ENCODE measurements at places on chromosomes 7 and 10.

DNA sequence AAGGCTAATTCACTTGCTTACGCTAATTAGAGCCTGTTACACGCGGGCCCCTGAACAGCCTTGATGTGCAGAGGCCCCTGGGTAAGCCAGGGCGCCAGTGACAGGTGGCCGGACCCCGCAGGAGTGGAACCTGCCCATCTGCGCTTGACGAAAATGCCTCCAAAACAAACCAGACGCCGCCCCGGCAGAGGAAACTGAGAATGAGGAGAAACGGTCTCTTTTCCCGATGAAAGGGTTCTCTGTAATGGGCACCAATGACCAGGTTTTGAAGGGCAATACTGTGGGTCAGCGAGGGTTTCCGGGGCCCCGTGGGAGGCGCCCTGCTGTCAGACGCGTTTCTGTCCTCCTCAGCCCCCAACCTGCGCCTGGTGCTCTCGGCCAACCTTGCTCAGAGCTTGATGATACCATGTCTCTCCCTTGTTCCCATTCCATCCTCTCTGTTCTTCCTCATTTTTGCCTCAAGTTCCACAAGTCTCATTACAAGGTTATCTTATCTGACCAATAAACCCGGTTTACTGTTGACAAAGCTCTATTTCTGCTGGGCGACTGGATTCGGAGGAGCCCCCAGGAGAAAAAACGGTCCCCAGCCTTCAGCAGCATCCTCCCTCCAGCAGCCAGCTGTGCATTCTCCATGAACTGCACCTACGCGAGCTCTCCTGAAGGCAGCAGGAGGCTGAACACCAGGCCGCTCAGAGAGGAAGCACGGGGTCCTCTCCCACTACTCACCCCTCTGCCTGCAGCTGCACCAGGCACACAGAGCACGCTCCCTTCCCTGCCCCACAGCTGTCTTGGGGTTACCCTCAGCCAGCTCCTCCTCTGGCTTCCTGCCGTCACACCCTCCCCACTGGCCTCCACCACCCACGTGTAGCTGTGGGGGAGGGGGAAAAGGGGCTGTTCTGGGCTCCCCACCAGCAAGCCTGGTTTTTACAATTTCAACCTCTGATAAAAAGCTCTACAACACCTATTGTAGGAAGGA, 202.0 kb downstream of the MAD1L1 start:
- no peak for DNase-seq

GRCh38 chr7:92648067-92648466, 57.9 kb upstream of the FAM133B start:
- DNase-seq: no peak

DNA sequence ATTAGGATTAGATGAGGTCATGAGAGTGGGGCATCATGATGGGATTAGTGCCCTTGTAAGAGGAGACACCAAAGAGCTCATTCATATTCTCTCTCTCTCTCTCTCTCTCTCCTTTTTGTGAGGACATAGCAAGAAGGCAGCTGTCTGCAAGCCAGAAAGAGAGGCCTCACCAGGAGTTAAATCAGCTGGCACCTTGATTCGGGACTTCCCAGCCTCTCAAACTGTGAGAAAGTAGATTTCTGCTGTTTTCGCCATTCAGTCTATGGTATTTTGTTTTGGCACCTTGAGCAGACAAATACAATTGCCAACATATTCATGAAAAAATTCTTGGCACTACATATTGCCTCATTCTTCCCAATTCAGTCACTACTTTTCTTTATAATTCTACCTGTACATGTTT, 20.6 kb upstream of the ATAD1 start:
- DNase-seq: no peak

GRCh38 chr7:139943401-139943800, 114.3 kb downstream of the TBXAS1 start:
- no peak for DNase-seq

DNA sequence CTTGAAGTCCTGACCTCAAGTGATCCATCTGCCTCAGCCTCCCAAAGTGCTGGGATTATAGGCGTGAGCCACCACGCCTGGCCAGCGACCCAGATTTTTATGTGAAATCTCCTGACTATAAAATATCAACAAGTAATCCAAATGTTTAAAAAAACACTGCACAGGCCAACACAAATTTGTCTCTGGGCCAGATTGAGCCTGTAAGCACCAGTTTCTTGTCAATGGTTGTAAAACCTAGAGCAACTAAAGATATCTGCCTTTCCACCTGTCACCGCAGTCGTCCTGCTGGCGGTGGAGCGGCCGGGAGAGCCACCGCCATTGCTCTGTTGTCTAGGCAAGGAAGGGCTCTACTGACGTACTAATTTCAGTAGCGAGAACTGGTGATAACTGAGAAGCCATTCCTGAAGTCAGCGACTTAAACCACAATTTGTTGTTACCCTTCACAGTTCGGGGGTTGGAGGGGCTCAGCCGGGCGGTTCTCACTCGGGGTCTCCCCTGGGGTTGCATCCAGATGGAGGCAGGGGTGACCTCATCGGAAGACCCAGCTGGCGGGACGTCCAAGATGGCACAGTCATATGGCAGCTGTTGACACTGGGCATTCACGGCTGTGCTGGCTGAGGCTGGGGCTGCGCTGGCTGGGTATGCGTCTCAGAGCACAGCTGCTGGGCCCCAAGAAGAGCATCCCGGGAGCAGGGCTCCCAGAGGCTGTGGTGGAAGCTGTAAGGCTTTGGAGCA, 55.2 kb upstream of the PDGFA start:
- no peak for DNase-seq

DNA sequence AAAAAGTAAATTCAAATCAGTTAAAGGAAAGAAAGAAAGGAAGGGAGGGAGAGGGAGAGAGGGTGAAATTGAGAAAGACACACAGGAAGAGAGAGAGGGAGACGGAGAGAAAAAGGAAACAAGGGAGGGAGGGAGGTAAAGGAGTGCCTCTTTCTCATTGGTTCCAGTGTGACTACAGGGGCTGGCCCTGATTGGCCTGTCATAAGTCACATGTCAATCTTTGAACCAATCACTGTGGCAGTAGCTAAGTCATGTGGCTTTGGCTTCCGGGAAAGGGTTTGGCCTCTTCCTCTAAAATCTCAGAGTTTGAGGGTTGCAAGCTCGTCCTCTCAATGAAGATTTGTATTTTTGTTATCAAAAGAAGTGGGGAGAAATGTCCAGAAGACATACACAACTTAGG, 150.2 kb downstream of the RAB11FIP2 start:
- DNase-seq: no peak

GRCh38 chr7:131026297-131027000, 292.4 kb upstream of the KLF14 start:
- DNase-seq: no peak

DNA sequence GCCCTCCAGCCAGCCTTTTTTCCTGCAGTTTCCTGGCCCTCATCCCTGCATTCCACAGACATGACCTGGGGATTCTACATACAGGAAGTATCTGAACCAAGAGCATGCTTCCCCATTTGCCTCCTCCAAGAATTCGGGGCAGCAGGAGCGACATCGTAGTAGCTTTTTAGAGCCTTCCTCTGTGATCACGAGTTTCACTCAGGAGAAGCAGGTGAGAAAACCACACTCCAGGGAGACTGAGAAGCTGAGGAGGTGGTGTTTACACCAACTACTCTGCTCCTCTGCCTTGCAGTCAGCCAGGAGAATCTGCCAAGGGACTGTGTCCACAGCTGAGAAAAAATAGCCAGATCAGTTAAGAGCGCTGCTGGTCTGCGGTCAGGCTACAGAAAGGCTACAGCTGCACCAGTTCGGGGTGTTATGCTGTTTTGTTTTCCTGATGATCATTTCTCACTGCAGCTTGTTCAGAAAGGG, 54.1 kb downstream of the HSPA12A start:
- DNase-seq: no peak

DNA sequence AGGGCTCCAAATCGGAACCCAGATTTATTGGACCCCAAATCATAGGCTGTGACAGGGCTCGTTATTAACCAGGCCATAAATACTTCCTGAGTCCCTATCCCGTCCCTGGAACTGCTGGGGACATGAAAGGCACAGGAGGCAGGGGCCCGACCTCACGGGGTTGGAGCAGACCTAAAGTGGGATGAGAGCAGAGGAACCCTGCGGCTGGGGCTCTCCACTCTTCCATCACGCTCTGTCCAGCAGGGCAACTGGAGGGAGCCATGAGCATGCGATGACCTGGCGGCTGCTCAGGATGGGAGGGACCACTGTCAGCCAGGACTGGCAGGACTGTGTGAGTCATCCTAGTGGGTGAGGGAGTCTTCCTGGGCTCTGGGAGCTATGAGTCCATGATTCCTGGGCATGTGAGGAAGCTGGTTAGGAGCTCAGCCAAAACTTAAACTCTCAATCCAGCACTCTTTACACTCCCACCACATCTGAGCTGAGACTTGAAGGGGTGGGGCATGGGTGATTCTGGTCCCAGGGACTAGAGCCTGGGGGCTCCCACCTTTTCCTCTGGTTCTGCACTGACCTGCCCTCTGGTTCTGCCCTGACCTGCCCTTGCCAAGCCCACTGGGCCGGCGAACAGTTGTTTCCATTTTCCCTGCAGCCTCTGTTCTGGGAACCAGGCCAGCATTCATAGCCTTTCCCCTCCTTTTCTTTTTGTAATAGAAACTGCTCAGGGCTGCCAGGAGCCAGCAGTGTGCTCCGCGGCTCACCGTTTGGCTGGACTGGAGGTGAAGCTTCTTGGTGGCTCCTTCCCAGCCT, 47.1 kb downstream of the SYPL1 start:
- DNase-seq: no peak

DNA sequence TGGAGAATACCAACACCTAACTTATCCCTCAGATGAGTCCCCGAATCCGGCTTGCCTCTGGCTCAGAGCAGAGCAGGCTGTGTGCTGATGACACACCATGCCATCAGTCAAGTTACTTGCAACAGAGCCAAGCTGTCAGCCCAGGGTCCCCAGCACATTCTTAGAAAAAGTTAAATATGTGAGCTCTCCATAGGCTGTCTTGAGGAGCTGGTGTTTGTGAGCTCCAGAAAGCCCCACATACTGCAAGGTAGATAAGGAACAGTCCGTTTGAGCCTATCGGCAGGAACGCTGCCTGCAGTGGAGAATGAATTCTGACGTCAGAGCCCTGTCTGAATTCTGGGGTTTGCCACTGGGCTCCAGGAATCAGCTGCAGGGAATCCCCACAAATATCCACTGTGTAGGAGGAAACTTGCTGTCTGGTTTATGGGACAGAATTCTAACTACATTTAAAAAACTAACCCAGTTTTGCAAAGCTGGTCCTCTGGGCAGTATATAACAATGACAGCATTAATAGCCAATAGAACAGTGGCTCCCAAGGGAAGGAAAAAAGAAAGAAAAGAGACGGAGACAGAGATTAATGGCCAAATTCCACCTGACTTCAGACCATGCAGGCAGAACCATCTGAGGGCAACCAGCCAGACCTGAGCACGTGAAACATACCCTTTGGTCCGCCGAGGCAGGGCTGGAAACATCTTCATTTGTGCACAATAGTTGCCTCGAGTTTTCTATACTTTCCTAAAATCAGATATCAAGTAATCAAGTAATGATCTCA, 3.6 kb downstream of the SFXN4 start:
- no peak for DNase-seq

DNA sequence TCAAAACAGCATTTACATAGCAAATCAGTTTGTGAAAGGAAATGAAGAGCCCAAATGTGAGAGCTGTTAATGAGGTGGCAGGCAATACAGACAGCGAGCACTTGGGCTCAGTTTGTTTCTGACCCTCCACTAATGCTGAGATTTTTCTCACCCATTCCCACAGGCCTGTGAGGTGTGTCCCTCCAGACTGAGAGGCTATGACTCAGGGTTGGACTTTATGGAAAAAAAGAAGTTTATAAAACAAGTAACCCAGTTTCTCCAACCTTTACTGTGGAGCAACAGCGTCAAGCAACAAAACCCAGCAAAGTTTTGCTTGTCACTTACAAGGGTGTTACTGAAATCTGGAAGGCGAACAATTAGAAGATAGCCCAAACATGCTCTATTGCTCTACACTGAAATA, 4.9 kb upstream of the FEZF1 start:
- no peak for DNase-seq

DNA sequence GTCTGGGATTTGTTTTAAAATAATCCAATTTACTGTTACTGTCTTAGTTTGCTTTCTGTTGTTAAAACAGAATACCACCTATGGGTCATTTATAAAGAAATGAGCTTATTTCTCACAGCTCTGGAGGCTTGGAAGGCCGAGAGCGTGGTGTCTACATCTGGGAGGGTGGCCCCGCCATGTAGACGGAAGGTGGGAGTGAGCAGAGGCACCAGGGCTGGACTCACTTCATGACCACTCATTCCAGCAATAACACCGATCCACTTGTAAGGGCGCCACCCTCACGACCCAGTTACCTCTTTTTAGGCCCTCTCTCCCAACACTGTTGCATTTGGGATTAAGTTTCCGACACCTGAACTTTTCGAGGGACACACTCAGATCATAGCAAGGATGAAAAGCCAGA, 36.2 kb upstream of the CFAP46 start:
- no peak for DNase-seq

DNA sequence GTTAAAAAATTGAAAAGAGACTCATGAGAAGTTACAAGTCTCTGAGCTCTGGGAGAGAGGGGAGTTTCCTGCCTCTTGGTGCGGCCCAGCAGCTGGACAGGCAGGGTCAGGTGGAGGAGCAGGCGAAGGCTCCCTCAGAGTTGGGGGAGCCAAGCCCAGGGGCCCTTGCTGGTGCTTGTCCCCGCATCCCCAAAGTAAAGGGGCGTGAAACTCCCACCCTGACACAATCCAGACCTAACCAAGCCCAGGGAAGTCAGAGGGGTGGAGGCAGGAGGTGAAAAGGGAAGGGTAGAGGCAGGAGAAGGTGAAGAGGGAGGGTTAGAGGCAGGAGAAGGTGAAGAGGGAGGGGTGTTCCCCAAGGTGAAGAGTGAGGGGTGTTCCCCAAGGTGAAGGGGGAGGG, 322.8 kb downstream of the GLRX3 start:
- no peak for DNase-seq

- no peak for DNase-seq
Measured at GRCh38 chr7:38383281-38383680, 109.8 kb upstream of the TARP start.

DNA sequence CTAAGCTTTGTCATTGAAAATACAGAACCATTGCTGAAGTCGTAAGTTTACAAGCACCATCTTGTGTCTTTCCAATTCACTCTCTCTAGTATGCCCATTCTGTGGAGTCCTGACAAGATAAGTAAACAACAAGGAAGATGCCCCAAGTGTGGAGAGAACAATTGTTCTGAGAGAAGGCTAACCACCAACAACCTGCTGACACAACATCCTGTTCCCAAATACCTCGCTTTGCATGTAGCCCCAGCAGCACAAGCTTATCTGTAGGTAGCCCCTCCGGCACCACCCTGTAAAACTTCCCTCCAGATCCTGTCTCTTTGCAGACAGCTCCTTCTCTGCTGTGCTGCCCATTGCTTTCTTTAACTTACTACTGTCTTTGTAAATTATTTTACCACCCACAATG, 233.3 kb upstream of the AOAH start:
- no peak for DNase-seq

- DNase-seq: no peak
Measured at GRCh38 chr10:108303149-108303548, 1138.6 kb upstream of the SORCS1 start.

- DNase-seq: no peak
Measured at GRCh38 chr7:128030654-128031611, at the start of gene LRRC4. TSS of gene LRRC4 (minus strand) at chr7:128031437. CDS start at chr7:128030640, 797 bp downstream.

GRCh38 chr10:77638321-77639101, 903 bp upstream of the KCNMA1 start:
- DNase-seq: no peak

Data from stimulated activated CD4-positive, alpha-beta T cell treated with anti-CD3 and anti-CD28 coated beads, Interleukin-15, amount 100 ng/mL, for 48 hours (primary cell).